ENCODE measurements at places on chromosomes 7 and 10. TPM values are rescaled to one million over a fixed set of nuclear protein-coding genes. Genes with fewer than 3 reads are reported as not detected.

The CCL24 gene
- not detected for total RNA-seq

The RBM28 gene
- total RNA-seq, result 44.0 TPM

The CLRN3 gene
- not detected for total RNA-seq

The LIPK gene
- not detected for total RNA-seq

The HMX2 gene
- not detected for total RNA-seq

The TFR2 gene
- total RNA-seq, result 11.3 TPM

Data from dorsolateral prefrontal cortex (tissue), 122 donors.